Fibroblast of skin of scalp (primary cell): ENCODE measurements at places on chromosomes 13 and 19.
A peak's percentile ranks its signal among the peaks of the same experiment; 100 is the strongest.

DNA sequence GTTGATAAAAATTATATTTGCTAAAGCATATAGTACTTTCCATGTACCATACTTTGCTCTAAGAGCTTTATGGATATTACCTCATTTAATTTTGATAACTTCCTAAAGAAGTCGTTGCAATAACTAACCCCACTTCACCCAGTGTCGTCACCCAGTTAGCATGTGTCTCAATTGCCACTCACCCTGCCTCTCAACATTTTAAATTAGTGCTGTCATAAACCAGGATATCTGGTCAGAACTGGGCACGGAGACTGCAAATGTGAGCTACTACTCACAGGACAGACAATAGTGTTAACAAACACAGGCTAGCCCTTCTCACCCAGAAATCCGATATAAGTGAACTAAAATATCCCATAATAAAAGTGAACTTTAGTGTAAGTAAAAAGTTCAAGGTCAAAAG lies 430.6 kb downstream of the KLF12 start:
- no peak for DNase-seq

- no peak for DNase-seq
These were observed 354.4 kb upstream of the DACH1 start for GRCh38 chr13:72221276-72221962.

DNA sequence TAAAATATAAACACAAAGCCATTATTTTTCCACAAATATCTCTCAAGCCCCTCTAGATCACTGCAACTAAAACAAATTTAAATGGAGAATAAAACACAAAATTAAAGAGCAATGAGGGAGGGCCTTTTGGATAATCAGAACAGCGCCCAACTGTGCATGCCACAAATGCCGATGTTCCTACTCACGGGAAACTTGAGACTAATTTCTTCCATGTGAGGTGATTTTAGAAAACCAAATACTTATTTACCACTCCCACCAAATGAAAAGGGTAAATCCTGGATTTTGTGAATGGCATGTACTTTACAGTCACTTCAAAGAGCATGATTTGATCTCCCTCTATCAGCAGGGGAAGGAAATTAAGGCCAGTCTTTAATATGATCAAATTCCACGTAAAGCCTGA lies 74.8 kb downstream of the SLC7A1 start:
- DNase-seq = peak; percentile 91

GRCh38 chr13:95120650-95121049 lies 180.6 kb downstream of the ABCC4 start:
- DNase-seq = no peak

DNA sequence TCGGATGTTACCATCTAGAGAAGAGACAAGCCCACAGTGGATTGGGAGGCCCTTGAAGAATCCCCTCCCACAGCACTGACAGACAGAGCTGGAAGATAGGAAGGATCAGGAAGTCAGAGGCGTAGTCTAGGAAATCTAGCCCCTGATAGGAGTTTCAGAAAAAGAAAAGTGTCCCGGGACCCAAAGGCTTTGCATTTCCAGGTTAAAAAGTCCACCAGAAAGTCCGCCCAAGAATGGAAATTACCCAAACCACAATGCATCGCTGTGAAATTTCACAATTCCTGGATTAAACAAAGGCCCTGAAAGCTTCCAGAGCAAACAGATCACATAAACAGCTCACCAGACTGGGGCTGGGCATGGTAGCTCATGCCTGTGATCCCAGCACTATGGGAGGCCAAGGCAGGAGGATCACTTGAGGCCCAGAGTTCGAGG lies 146.9 kb downstream of the KDM4B start:
- no peak for DNase-seq

DNA sequence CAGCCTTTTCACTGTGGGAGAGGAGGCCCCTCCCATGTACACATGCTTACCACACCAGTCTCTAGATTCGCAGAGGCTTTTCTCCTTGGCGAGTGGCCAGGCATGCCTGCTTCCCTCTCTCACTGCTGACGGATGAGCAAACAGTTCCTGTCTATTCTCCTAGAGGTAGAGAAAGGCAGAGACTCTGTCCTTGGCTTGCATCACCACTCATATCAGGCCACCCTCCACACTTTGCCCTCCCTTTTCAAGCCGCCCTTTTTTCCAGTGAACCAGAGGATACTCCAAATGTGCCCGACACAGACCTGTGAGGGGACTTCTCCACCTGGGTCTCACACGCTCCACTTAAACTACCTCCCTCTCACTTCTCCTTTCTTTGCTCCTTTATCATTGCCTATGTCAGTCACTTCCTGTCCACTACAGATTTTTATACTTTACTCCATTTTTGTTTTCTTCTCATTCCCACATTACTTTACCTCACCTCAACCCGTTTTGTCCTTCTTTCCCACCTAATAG lies 284.6 kb downstream of the DNAJC15 start:
- peak; percentile 96 for DNase-seq

DNA sequence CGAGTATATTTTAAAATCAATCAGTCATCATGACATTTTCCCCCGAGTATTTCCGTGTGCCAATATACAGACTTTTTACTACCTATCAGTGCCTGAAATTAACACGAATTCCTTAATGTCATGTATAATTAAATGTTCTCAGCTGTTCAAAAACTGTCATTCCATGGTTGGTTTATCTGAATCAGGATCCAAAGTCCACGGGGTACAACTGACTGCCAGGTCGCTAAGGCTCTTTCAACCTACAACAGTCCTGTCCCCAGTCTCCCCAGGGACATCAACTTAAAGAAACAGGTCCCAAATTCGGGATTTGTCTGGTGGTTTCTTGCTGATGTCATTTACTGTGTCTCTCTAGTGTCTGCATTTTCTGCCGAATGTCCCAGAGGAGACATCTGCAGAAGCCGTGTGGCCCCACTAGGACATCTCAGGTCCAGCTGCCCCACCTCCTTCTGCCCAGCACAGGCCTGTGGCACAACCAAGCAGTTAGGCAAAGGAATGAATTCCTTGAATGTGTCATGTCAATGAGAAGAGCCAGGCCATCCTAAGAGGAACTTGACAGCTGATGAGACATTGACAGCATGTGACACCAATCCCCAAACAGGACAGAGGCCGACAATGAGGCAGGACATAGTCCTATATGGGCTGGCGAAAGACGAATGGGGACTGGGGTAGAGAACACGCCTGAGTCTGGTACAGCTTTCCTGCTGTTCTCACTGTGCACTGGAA lies 109.5 kb downstream of the STK24 start:
- no peak for DNase-seq
